GM04504 (cell line): ENCODE measurements at places on chromosomes 6 and 20.

GRCh38 chr20:44054118-44054517, 132.9 kb downstream of the JPH2 start:
- no peak for DNase-seq

- no peak for DNase-seq
Observed at GRCh38 chr6:150601439-150601838, 1.8 kb downstream of the PLEKHG1 start.

GRCh38 chr20:45944151-45944964, 9.9 kb downstream of the PCIF1 start:
- no peak for DNase-seq

- no peak for DNase-seq
Observed at GRCh38 chr6:149114167-149114566, 203.3 kb upstream of the TAB2 start.

- DNase-seq, result no peak
Observed at GRCh38 chr6:145051661-145052060, 683.7 kb downstream of the EPM2A start.

- no peak for DNase-seq
Observed at GRCh38 chr6:148851683-148852556, 105.1 kb downstream of the UST start.

DNA sequence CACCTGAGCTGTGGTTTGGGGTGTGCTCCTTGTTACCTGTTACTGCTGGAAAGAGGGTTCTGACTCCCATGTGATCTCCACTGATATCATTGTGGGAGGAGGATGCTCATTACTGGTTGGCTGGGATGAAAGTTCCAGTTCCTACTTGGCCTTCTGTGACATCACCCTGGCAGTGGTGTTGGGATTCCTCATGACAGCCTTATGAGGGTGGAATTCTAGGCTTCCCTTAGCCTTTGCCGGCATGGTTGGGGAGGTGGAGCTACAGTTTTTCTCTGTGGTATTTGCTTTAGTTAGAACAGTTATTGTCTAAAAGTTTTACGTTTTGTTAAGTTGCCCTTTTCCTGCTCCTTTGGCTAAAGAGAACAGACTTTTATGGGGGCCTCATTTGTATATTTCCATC, 112.1 kb downstream of the AFG1L start:
- DNase-seq, result no peak

- DNase-seq, result no peak
Observed at GRCh38 chr20:840858-841567, 7.5 kb downstream of the FAM110A start.

DNA sequence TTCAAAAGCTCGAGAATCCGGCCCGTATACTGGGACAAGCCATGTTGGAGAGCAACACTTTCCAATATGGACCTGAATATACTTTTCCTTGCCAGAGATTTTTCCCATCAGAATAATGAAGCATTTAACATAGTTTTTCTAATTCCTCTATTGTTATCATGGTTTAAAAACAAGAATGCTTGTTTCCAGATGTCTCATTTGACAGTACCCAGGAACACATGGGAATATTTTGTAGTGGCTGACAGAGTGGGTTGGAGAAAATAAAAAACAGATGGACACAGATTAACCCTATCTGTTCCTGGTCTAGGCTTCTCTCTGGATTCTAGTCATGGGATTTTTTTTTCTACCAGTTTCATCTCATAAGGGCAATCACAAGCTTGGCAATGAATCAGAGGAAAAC, 164.8 kb upstream of the CEP162 start:
- no peak for DNase-seq

GRCh38 chr6:22575190-22575589, 5.8 kb downstream of the HDGFL1 start:
- peak; percentile 1 for DNase-seq

DNA sequence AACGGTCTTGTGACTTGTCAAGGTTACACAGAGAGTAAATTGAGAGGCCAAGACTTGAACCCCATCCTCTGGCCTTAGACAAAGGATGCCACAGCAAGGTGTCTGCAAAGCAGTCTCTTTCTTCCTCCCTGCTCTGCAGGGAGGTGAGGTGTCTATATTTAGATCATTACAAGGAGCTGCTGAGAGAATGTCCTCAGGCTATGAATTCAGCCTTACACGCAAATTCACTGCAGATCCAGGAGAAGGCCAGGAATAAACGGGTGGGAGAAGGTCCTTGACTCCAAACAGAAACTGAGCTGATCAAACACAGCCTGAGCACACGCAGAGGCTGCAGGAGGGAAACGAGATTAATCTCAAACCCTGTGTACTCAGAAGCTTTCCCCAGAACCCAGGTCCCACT, 48.6 kb upstream of the PTPRT start:
- no peak for DNase-seq

GRCh38 chr6:3750317-3751076, 1.0 kb downstream of the PXDC1 start:
- peak; percentile 58 for DNase-seq

GRCh38 chr20:12733811-12734210, 275.0 kb upstream of the SPTLC3 start:
- DNase-seq, result no peak

DNA sequence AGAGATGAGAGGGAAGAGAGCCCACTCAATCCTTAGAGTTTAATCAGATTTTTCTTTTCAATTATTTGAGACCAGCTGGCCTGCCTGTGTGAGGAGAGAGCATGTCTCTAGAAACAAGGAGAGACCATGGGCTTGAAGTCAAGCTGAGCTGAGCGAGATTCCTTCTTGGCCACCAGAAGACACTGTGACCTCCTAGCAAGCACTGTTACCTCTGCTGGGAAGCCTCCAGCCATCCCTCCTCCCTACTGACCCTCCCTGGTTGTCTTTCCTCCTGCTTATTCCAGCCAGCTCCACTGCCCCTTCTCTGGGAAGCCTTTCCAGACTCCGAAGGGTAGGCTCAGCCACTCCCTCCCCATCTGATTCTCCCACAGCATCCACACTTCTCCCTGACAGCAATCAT, 110.0 kb downstream of the SCML4 start:
- no peak for DNase-seq

DNA sequence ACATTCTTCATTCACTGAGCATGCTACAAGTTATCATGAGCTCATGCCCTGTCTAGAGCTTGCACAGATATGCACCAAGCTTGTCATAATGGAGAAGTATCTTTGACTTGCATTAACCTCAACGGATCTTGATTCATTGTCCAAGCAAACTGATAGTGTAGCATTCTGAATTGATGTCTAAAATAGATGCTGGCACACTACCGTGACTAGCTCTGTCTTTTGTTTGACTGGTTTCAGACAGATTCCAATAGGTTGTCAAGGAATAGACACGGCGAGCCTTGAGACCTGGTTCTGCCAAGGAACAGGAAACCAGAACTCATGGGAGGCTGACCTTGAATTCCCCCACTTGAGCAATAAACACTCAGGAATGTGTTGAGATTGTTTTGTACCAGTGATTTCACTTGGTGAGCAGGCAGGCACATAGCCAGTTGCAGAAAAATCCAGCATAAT, 1153.1 kb upstream of the GJE1 start:
- DNase-seq, result peak; percentile 69

DNA sequence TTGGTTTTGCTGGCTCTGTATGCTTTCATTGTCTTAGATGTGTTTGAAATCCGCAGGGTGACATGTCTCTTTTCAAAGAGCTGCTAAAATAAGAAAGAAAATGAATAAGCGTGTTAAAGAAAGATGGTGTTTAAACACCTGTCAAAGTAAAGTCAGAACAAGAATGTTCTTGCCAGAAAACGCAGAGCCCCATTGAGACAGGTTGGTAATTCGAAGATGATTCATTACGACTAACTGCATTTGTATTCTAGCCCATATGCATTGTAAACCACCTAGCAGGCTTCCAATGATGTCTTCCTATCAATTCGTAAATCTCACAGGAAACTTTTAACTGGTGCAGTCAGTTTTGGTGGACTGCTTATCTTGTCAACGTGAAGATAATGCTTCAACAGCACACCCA, 16.8 kb downstream of the PHACTR2 start:
- DNase-seq, result no peak

GRCh38 chr20:2858591-2858990, 14.7 kb upstream of the PTPRA start:
- DNase-seq, result no peak

- no peak for DNase-seq
Observed at GRCh38 chr6:95417856-95418255, 159.5 kb upstream of the MANEA start.

- no peak for DNase-seq
Observed at GRCh38 chr6:89194559-89194958, 22.6 kb downstream of the GABRR1 start.

- no peak for DNase-seq
Observed at GRCh38 chr20:3648951-3649350, 14.2 kb downstream of the GFRA4 start.

- DNase-seq, result no peak
Observed at GRCh38 chr6:105909106-105909505, 177.0 kb upstream of the PRDM1 start.

GRCh38 chr6:134451529-134451928, 133.6 kb upstream of the SGK1 start:
- DNase-seq, result no peak

- DNase-seq, result peak; percentile 7
Observed at GRCh38 chr20:33604991-33605370, 57.1 kb upstream of the C20orf144 start.

- DNase-seq, result no peak
Observed at GRCh38 chr6:44558024-44558831, 170.7 kb downstream of the CDC5L start.

DNA sequence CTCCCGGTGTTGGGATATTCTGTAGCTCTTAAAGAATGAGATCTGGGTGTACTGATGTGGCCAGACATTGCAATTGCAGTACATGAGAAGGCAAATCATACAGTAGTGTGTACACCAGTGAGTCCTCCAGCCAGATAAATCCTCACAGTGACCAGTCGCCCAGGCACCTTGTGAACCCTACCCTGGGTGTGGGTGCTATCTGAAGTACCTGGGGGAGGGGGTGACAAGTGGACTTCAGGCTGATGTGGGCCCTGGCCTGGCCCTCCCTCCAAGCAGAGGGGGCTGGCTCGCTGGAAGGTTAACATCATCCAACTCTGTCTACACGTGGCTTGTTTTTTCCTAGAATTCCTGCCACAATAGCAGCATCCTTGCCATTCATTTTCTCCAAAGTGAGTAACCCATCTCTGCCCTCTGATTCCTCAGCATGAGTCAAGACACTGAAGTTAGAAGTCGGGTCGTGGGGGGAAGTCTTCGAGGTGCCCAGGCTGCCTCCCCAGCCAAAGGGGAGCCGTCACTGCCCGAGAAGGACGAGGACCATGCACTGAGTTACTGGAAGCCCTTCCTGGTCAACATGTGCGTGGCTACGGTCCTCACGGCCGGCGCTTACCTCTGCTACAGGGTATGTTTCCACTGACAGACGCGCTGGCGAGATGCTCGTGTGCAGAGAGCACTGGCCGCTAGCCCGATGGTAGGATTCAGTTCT, 70.8 kb downstream of the PTPN1 start:
- no peak for DNase-seq

DNA sequence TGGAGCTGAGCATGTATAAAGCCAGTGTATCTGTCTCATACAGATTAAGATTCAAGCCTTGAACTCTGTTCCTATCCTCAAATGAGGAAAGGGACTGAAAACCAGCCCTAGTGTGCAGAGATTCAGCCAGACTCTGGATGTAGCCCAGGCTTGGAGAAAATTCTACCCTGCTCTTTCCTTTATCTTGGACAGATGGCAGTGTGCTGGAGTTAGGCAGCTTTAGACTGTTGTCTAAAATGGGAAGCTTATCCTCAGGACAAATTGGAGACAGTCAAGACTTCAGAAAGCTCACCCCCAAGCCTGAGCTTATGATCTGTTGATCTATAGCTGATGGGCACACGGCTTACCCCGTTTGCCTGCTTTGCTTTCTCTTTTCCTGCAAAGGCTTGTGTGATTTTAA, 1057.6 kb downstream of the KIF16B start:
- no peak for DNase-seq

- DNase-seq, result no peak
Observed at GRCh38 chr6:160871320-160871719, 120.2 kb upstream of the MAP3K4 start.

- peak; percentile 57 for DNase-seq
Observed at GRCh38 chr6:151179321-151179720, 60.4 kb upstream of the AKAP12 start.

- peak; percentile 76 for DNase-seq
Observed at GRCh38 chr6:43093436-43094289, 17.5 kb downstream of the PTK7 start.

DNA sequence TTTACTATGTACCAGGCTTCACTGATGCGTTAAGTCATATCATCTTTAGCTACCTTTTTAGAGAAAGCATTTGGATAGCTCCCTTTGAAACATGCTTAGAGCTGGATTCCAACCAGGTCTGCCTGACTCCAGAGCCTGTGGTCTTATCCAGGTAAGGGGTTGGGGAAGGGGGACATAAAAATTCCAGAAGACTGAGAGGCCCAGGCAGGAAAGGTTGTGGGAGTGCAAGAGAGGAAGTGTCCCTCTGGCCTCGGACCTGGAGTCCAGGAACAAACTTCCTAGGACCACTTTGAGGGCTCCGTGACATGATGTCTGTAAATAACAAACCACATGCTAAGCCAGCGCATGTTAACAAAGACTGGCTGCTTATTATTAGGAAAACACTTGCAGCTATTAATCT, 163.0 kb upstream of the KCNG1 start:
- DNase-seq, result no peak

- no peak for DNase-seq
Observed at GRCh38 chr6:142925575-142926110, 19.3 kb downstream of the HIVEP2 start.

- no peak for DNase-seq
Observed at GRCh38 chr20:59559024-59559817, 45.1 kb upstream of the PHACTR3 start.

DNA sequence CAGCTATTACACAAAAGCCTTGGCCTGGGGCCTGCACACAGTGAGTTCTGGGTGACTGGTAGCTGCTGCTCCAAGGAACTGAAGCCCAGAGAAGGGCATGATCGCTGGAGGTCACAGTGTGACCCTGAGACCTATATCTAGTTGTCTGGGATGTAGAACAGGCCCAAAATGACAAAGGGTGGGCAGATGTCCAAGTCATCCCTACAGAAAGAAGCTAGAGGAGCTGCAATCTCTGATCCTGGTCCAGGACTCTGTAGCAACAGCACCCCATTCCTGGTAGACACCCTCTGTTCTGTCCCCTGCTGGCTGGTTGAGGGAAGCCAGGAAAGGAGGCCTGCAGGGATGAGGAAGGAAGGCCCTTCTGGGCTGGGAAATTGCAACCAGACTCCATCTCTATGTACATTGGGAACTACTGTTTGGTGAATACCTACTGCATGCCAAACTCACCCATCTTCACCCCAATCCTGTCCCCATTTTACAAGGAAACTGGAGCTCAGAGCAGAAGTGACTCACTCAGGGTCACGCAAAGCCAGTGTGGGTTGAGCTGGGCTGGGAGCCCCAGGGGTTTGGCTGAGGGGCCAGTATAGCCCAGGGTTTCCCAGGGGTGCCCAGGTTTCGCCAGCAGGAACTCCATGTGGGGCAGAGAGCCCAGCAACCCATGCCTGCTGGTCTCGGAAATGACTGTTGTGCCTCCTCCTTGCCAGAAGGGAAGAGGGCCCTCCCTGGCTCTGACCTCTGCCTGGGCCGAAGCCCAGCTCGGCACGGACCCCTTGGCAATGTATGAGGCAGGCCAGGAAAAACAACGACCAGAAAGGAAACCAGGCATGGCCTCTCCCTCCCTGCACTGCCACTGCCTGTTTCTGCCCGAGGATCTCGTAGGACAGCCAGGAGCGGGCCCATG, 44.9 kb upstream of the TLDC2 start:
- no peak for DNase-seq

GRCh38 chr20:25508083-25508770, 77.1 kb downstream of the NINL start:
- no peak for DNase-seq
